Cardiac fibroblast (primary cell): ENCODE measurements at places on chromosomes 11 and 22.

GRCh38 chr11:131350872-131351271 is 19.5 kb upstream of the NTM start:
- no peak for DNase-seq

DNA sequence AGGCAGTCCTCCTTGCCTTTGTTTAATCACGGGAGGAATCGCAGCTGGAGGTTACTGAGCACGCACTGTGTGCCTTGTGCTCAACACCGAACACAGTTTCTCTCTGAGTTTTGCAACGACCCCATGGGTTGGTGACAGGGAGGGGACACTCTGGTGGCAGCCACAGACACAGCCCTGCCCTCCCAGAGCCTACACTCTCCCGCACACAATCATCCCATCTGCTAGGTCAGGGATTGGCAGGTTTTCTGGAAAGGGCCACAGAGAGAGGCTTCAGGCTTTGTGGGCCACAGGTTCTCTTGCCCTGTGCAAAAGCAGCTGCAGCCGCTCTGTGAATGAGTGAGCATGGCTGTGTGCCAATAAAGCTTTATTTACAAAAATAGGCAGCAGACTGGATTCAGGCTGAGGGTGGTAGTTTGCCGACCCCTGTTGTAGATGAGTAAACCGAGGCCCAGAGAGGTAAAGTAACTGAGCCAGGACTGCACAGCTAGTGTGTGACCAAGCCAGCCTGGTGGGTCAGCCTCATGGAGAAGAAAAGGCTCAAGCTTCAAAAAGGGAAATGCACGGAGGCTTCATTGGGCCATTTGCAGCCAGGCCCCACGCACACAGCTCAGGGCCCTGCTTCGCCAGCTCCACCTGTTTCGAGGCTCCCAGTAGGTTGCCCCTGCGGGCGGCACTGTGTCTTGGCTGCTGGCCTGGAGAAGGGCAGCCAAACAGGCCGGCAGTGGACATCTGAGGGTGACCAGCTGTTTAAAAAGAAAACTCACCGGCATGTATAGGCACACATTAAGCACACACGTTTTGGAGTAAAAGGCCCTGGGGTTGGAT is 16.3 kb downstream of the LTO1 start:
- DNase-seq = no peak

- no peak for DNase-seq
Measured at GRCh38 chr11:1290052-1291040, 19.1 kb downstream of the TOLLIP start.

DNA sequence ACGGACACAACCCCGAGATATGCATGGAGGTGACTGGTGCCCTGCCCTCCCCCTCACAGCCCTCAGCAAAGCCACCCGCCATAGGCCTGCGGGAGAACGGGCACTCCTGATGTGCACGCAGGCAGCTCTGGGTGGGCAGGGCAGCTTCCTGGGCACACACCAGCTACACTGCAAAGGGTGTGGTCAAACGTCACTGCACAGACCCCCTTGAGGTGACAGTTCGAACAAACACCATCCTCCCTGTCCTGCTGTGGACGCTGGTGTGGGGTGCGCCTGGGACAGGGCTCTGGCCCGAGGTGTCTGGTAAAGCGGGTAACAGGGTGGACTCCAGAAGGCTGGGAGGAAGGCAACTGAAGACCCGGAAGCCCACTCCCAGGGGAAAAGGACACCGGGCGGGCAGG is 21.9 kb upstream of the MOB2 start:
- DNase-seq = no peak

- no peak for DNase-seq
Measured at GRCh38 chr11:7593481-7593880, 79.7 kb downstream of the PPFIBP2 start.

DNA sequence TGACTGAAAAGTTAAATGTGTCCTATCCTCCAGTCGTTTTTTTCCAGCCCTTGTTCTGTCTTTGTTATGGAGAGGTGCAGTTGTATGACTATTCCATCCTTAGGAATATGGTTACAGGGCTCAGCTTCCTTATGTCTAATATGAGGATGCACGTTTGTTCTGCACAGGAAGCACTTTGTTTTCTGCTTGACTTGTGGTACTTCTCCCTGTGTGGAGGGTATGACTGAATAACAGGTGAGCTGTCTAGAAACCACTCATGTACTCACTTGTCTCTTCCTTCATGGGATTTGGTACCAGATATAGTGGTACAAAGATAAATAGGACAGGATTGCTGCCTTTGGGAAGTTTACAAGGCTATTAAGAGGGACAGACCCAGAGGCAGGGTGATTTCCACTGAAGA is 17.4 kb downstream of the CABIN1 start:
- no peak for DNase-seq

DNA sequence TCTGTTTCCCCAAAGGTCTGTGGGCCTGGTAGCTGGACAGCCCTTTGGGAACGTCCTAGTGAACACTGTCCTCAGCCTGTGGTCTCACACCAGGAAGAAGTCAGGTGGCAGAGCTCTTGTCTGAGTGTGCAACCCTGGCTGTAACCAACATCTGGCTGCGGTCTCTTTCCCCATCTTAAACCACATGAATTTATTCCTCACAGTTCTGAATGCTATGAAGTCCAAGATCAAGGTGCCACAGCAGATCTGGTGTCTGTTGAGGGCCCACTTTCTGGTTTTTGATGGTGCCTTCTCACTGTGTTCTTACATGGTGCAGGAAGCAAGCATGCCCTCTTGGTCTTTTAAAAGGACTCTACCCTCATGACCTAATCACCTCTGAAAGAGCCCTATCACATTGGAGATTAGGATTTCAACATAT is 2.7 kb downstream of the UPB1 start:
- no peak for DNase-seq

DNA sequence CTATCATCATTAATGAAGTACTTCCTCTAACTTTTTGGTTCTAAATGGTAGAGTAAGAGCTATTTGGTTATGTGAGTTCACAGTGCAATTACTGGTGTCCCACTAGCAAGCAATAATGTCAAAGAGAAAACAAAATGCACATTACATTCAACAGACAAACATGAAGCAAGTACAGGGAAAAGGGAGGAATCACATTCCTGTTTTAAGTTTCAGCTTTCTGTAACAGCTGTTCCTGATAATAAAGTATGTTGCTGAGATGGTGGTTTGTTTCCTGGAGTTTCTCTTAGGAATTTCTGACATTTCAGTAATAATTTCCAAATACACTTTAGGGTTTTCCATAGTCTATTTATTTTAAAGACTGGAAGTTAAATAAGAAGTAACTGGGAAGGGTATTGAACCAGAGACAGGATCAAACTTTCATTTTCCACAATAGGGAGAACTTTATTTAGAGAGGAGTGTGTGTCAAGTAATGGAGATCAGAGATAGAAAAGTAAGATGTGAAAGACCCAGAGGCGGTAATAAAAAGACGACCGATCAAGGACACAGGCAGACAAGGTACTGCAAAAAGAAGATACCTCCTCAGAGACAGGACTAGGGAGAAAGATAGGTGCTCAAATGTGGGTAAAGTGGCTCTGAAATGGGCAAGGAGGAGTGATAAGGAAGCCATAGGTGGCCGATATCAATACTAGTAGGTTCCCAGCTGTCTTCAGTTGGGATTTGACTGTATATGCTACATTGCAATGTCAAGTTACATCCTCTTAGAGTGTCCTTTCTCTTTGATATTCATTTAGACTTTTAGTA is 20.8 kb upstream of the CLNS1A start:
- DNase-seq = peak; percentile 57

GRCh38 chr11:112852143-112852866 is 108.9 kb upstream of the NCAM1 start:
- DNase-seq = peak; percentile 34

DNA sequence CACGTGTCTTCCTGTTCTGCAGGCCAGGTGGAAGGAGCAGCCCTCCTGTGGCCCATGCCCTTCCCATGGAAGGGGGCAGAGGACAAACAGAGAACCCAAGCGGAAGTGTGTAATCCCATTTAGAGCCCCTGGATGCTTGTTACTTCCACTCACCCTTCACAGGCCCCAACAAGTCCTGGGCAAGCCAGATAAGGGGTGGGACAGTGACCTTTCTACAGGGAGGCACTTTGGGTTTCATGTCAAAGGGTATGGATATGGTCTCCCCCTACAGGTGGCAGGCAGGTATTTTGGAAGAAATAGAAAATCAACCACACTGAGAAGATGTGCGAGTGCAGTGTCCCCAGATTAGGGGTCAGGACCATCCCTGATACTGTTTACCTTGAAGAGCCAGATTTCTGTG is 11.4 kb downstream of the MPEG1 start:
- no peak for DNase-seq

GRCh38 chr22:37439347-37439746 is 12.1 kb upstream of the ELFN2 start:
- DNase-seq = no peak

GRCh38 chr11:73997120-73997770 is 11.6 kb downstream of the UCP3 start:
- DNase-seq = no peak

DNA sequence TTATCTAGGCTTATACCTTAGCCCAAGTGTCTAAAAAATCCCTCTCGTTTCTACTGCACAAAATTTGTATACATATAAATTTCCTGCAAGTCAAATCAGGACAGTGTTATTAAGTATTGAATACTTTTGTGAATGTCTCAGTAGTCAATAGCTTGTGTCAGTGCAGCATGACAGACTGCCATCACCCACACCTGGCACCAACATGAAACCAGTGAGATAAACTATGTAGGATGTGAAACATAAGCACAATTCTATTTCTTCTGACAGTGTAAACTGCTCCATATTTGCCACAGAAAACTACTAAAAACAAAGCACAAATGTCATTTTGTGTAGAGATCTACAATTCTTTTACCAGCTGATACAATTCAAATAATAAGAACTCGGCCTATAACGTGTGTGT is 542.1 kb upstream of the LUZP2 start:
- DNase-seq = no peak
